ENCODE measurements at places on chromosomes 7 and 10.

- DNase-seq = no peak
Observed at GRCh38 chr10:788796-789748, 99.6 kb upstream of the DIP2C start.

GRCh38 chr10:24393201-24393600 lies 184.3 kb downstream of the KIAA1217 start:
- DNase-seq = no peak

DNA sequence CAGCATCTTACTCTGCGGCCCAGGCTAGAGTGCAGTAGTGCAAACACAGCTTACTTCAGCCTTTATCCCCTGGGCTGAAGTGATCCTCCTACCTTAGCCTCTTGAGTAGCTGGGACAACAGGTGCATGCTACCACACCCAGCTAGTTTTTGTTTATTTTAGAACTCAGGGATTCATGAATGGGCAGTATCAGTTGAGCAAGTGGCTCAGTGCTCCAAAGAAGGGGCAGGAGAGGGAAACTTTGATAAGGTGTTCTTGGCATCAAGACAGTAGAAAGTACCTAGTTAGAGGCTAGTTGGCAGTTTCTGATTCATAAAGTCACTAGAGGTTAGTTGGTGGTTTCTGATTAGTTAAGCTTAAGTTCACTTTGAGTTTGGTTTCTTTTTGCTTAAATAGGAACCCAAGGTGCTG lies 18.4 kb downstream of the TRIM24 start:
- DNase-seq = no peak

DNA sequence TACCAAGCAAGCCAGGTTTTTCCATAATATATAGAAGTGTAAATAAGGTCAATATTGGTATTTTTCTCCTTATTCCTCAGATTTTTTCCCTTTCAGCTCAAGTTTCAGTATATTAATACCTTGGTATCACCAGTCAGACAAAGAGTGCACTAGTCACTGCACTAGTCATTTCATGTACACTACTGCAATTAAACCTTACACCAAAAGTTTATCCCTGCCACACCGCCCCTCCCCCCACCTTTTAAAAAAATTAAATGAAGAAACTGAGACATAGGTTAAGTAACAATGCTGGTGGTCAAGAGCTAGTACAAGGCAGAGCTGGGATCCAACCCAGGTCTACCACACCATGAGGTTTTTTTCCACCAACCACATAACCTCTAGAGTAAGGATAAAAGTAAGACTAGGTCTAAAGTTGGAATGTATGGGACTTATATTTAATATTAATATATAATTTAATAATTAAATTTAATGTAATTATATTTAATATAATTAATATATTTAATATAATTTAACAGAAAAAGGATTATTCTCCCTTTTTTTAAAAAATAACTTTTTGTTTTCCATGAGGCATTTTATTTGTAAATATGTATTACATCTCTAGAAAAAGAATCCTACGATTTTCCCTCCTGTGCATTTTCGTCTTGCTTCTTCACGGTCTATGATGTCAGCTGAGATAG lies 68.5 kb downstream of the NT5C2 start:
- no peak for DNase-seq
